BE2C (cell line): ENCODE measurements at places on chromosomes 3 and 15.

GRCh38 chr15:48388016-48388851 lies 57.0 kb downstream of the DUT start:
- no peak for DNase-seq

- DNase-seq: peak; percentile 35
Observed at GRCh38 chr3:30693470-30694120, 87.2 kb downstream of the TGFBR2 start.

DNA sequence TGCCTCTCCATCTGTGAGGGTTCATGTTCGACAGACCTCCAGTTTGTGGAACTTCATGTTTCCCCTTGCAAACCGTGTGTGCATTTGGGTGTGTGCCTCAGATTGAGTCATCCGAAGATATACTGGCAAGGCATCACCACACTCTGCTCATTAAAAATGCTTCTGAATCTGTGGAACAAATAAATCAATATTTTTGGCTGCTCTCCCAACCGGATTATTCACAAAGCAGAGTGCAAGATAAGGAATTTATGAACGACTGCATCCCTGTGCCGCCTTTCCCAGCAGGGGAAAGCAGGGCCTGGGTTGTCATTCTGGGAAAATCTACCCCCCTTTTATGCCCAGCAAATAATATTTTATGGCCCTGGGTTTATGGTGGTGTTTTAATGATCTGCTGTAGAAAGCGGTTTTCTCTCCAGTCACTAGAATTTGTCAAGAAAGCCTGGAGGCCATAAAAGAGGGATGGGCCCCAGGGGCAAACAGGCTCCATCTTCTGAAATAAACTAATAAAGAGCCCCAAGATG lies 4.2 kb upstream of the WNT5A start:
- no peak for DNase-seq

GRCh38 chr3:197854596-197855343 lies 63.7 kb downstream of the LRCH3 start:
- DNase-seq: no peak

DNA sequence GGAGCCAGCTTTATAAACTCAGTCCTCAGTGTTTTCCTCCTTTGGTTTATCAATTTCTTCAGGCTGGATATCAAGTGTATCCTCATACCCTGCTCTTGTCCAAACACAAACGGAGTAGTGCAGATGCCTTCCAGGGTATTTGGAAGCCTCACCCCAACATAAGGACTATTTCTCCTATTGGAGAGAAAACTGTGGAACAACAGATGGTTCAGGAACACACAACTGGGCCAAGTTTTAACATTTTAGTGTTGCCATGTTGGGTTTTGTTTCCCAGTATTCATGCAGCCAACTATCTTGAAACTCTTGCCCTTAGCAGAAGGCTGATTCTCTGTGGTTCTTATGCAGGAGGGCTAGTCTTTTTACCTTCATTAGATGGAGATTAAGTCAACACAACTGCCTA lies 398.1 kb downstream of the GABRB3 start:
- no peak for DNase-seq

DNA sequence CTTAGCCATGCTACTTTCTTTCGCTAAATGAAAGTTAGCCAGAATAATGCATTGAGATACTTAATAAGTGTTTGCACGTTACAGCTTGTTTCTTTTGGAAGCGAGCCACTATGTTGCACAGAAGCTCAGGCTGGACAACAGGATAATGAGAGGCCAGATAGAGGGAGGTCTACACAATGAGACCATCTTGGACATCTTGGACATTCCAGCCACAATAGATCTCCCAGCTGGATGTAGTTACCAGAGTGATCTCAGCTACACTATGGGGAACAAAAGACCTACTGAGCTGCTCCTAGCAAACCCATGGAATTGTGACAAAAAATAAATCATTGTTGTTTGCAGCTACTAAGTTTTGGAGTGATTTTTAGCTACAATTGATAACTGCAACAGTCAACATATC lies 540.1 kb upstream of the SEMA6D start:
- DNase-seq: no peak

DNA sequence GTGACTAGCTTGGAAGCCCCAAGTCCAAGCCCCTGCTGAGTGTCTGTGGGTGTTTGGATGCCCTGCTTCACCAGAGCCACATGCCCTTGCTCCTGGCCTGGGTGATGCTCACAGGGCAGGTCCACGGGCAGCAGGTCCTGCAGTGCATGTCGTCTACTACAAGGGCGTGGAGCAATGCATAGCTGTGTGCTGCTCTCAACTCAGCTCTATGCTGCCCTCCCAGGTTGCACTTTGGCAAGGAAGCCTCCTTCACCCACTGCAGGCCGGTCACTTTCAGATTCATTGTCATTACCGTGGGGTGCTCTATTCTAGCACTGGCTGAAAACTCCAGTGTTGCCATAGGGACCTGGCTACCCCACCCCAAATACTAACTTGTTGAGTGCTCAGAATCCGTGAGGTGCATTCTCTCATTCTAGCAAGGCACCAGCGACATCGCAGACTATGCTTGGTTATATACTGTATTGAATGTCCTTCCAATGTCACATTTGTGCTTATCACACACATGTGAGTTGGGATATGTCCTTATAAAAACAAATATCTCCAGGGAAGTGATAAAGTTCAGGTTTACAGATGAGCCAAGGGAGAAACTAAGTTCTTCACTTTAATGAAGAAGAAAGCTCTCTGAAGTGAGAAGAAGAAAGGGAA lies 51.8 kb downstream of the GRAMD1C start:
- peak; percentile 14 for DNase-seq

- no peak for DNase-seq
Observed at GRCh38 chr3:36852071-36852470, 87.7 kb upstream of the DCLK3 start.

DNA sequence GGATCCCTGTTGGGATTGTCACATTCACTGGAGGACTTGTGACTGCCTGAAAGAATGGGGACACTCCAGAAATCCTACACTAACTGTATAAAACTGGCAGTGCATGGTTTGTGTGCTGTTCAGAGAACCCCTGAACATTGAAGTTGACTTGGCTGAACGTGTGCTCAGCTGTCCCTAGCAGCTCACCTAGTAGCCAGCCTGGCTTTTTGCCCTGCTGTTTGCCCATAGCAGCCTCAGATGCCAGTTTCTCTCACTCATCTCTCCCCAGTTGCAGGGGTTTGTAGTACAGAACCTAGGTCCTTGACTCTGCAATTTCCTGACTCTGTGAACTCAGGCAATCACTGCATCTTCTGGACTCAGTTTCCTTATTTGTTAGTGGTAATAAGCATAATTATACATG lies 63.0 kb downstream of the KCNAB1 start:
- no peak for DNase-seq
